ENCODE measurements at places on chromosomes 2 and 18.

GRCh38 chr2:191302459-191303139 is 57.4 kb downstream of the MYO1B start:
- no peak for DNase-seq

DNA sequence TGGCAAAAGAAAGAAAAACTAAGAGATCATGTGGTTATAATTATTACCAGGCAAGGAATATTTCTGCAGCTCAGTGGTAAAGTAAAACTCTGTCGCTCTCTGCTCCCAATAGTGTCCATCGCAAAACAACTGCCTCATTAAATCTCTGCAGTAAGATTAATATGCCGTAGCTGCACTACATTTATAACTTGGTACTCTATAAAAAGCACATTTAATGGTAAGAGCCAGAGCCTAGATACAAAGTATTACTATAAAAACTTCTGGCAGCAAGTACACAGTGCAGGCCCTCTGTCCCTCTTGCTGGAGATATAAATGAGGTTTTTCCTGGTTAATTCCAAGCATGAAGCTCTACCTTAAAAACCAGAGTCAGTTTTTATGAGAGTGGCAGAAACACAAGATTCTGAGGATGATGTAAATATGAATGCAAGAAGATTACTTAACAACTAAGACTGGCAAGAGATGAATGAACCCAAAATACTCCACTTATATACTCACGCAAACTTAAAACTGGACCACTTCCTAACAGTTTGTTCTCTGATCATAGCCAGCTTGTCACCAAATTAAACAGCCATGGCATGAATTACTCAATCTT is 25.5 kb downstream of the ZNF521 start:
- DNase-seq: peak; percentile 18

DNA sequence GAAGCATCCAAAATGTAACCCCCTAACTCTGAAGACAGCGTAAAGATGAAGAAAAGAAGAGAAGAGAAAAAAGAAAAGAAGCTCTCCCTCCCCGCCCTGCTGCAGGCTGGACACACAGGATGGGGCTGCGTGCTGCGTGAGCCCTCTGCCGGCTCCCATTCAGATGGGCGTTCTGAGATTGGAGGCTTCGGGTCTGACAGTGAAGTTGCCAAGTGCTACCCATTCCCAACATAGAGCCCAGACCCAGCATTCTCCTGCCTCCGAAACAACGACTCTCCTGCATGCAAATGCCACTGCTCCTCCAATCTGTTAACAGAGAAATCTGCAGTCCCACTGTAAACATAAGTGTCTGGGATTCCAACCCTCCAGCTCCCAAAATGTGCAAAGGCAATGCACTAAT is 234.9 kb downstream of the BCL11A start:
- DNase-seq: no peak

- DNase-seq: no peak
Observed at GRCh38 chr2:16161768-16162490, 221.6 kb downstream of the MYCN start.

- DNase-seq: no peak
Observed at GRCh38 chr18:69754108-69754507, 193.6 kb downstream of the CD226 start.

DNA sequence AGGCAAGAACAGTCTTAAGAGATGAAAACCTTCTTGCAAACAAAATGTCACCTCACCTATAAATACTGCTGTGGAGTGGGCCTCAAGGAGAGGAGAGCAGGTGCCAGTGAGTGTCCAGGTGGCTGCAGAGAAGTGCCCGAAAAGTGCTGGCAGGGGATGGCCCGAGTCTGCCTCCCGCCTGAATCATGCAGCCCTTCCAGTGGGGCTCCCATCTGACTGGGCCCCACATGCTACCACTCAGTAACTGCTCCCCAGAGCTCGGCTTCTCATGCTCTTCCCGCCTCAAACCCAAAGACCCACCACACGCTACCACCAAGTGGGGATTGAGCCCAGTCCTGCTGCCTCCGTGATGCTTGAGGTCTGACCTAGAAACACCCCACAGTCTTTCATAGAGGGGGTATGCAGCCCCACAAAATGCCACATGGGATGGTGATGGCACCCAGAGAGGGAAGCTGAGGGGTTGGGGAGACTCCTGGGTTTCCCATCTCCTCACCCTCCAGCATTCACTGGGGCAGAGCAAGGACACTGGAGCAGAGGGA is 7.4 kb downstream of the HS6ST1 start:
- no peak for DNase-seq

DNA sequence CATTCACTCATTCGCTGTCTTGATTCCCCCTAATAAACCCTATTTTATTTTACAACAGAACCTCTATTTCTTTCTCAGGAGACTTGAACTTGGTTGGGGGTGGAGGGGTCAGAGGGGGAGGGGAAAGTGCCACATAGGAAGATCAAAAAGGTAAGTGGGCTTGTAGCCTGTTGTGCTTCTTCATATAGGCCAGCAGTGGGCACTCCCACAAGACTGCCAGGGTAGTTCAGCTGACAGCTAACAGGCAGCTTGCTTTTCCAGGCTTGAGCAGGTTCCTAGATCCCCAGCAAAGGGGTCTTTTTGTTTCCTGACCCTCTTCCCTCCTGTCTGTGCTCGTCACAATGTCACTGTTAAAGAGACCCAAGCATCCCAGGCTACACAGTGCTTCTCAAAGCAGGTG is 829 bp upstream of the KIAA2012 start:
- no peak for DNase-seq

GRCh38 chr18:12258719-12259705 is 4.9 kb downstream of the CIDEA start:
- no peak for DNase-seq

GRCh38 chr2:168244318-168244717 is 3.1 kb downstream of the STK39 start:
- DNase-seq: no peak

DNA sequence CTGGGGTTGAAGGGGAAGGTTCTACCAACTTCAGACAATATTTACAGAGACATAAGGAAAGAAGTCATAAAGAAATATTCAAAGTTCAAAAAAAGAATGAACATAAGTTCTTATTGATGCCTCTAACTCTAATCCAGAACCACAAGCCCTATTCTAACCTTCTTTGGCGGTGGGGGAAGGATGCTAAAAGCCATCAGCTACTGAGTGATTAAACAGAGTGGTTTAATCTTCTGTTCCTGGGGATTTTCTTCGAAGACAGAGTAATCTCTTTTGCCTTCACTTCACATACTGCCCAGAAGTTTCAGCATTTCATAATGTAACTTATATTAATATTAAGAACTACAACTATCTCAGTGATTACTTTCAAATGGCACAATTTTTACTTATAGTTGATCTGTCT is 51.2 kb upstream of the TXNDC2 start:
- no peak for DNase-seq

DNA sequence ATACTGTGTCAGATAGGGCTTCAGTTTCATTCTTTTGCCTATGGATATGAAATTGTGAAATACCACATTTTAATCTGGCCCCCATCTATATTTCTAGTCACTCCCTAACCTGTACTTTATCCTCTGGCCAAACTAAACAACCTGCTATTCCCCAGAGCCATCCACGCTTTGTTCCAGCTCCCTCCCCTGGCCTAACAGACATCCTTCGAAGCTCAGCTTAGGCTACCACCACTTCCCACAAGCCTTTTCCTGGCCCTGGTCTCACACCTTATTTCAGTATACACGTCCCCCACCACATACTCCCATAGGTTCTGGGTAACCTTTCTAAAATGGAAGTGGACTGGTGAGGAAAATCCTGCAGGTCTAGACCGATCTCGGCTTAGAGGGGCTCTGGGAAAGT is 55.4 kb downstream of the MAP4K3 start:
- no peak for DNase-seq

DNA sequence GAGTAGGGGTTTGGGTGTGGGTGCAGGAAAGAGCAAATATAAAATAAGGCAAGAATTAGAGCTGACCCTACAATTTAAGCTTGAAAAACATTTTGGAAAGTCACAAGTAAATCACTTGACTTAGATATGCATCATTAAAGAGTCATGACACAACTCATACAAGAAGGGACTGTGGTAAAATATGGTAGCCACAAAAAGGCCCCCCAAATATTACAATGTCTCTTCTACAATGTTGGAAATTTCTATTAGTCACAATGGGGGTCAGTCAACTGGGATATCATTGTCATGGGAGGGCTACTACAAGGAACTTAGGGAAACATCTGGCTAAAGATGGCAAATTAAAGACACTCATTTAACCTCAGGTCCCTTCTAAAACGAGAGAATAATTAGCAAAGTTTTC is 15.7 kb upstream of the SERPINB2 start:
- DNase-seq: no peak

- no peak for DNase-seq
Observed at GRCh38 chr18:35059280-35059927, 18.2 kb downstream of the MAPRE2 start.

- DNase-seq: no peak
Observed at GRCh38 chr2:190553254-190553653, 18.7 kb upstream of the NEMP2 start.

- peak; percentile 86 for DNase-seq
Observed at GRCh38 chr18:40355726-40356125, 1599.3 kb upstream of the PIK3C3 start.

DNA sequence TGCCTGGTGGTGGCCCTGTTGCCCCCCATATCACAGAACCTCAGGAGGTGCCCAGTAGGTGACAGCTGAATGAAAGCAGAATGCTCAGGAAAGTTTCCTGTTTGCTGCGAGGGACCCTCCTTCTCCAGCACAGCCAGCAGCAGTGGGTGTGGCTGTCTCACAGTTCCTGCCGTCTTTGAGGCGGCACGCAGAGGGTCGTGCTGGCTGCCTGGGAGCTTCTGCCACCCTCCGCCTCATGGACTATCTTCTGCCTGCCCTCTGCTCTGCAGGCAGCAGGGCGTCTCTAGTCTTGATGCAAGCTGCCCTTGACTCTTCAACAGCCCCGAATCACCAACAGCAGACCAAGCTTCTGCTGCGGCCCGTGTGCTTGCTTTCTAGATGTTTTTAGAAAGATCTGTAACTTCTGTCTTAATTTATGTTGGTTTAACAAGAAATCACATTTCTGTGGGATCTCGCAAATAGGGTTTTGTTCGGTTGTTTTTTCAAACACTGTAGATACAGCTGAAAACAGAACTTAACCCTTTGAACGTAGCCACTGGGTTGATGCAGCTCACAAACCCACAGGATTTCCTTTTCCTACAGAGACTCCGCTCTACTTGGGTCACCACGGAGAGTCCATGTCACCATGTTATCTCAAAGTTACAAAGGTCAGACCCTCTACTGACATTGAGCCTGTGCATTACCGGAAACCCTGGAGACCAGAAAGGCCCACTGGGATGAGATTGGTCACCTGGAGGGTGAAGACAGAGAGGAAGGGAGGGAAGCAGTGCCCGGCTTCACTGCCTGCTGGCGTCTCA is 144.9 kb downstream of the ACOXL start:
- no peak for DNase-seq

DNA sequence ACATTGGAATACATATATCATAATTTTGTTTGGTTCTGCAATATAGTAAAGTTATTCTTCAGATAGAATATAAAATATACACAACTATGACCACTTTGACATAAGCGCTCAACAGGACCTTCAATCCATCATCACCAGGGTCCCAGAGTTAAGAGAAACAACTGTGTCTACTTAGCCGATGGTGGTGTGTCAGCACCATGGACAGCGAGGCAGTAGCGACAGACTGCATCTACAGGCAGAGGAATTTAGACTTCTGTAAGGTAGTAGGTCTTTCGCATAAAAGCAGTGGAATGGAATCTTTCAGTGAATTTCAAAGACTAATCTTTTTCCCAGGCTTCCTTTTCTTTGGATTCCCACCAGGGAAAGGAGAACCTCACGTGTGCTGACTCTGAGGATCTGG is 20.5 kb upstream of the LRPPRC start:
- peak; percentile 49 for DNase-seq

DNA sequence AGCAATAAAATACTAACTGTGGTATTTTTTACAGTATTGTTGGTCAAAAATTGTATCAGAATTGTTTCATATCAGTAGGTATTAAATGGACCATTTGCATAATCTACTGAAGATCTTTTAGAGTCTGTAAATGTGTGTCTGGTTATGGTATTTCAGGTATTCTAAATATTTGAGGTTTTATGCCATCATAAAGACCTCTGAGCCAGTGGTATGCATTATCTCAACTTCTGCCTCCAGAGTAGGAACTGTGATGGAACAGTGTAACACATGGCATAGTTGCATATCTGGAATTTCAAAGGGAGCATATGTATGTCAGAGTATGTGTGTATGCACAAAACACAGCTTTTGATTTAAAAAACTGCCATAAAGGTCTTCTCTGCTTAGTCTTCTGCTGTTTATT is 15.4 kb downstream of the GREB1L start:
- peak; percentile 52 for DNase-seq

DNA sequence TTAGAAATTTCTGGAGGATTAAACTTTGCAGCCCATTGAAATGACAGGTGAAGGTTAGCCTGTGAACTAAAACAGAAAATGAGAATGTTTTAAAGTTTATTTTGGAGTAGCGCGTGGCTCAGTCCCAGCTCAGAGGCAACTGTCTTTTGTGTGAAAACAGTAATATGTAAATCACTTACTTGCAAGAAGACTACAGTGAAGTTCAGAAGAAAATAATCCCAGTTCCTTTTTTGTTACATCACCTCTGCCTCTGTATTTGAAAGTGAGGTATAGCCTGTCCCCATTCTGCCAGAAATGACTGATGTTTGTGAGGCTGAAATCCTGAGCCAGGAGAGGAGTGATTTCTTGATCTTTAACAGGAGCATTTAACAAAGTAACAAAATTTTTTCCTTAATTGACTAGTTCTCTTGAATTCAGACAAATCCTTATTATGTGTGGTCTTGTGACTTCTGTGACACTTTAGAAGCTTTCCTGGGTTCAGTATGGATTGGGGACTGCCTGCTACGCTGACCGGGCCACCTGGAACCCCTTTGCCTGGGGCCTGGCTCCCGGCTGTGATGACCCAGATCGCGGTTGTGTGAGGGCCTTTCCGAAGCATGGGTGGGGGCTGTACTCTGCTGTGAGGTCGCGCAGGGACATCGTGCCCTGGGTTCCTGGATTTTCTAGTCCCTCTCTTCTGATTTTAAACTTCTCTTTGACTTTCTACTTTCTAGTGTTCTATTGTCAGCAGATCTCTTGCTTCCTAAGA is 24.3 kb downstream of the TRAPPC12 start:
- DNase-seq: no peak

DNA sequence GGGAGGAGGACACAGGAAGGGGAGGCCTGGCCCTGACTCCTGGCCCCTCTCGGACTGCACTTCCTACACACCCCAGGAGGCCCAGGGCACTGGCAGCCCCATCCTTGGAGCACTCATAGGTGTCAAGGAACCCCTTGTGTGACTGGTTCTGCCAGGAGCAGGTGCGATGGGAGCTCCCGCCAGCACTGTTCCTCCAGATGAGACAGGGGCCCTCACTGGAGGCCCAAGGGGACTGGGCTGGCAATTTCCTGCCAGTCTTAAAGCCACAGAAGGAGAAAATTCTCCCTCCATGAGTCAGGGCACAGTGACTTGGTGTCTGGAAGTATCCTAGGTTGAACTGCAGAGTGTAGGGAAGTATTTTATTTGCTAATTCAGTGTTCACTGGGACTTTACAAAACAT is 42.8 kb upstream of the MAL start:
- no peak for DNase-seq

DNA sequence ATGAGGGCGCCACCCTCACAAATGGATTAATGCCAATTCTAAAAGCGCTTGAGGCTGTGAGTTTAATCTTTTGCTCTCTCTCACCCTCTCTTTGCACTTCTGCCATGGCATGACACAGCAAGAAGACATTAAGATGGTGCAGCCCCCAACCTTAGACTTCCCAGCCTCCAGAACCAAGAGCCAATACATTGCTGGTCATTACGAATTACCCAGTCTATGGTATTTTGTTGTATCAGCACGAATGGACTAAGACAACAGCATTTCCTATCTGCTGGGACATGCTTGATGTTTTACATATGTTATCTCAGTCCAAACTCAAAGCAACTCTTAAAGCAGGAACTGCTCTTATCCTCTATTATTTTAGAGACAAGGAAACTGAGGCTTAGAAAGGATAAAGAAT is 222.9 kb downstream of the STK39 start:
- DNase-seq: no peak
